ENCODE measurements at places on chromosomes 1 and 21. TPM values are rescaled to one million over a fixed set of nuclear protein-coding genes. Genes with fewer than 3 reads are reported as not detected.

VCAM1 gene
- total RNA-seq: not detected

DPT gene
- total RNA-seq: not detected

SEC16B gene
- not detected for total RNA-seq

NPR1 gene
- 0.05 TPM for total RNA-seq

RUNX3 gene
- 72.3 TPM for total RNA-seq

PLA2G2A gene
- total RNA-seq: not detected

CASQ2 gene
- not detected for total RNA-seq

GBP6 gene
- not detected for total RNA-seq

SH2D2A gene
- 138 TPM for total RNA-seq

NPPB gene
- total RNA-seq: not detected

SPRR4 gene
- total RNA-seq: not detected

OR10J1 gene
- total RNA-seq: not detected

NR1I3 gene
- total RNA-seq: not detected

TLCD4 gene
- 0.12 TPM for total RNA-seq
